ENCODE measurements at places on chromosomes 13 and 19.
A peak's percentile ranks its signal among the peaks of the same experiment; 100 is the strongest.

- DNase-seq: no peak
Measured at GRCh38 chr13:61685682-61686012, 270.0 kb upstream of the PCDH20 start.

GRCh38 chr13:98216135-98216565 is 39.1 kb upstream of the RNF113B start:
- DNase-seq: no peak

DNA sequence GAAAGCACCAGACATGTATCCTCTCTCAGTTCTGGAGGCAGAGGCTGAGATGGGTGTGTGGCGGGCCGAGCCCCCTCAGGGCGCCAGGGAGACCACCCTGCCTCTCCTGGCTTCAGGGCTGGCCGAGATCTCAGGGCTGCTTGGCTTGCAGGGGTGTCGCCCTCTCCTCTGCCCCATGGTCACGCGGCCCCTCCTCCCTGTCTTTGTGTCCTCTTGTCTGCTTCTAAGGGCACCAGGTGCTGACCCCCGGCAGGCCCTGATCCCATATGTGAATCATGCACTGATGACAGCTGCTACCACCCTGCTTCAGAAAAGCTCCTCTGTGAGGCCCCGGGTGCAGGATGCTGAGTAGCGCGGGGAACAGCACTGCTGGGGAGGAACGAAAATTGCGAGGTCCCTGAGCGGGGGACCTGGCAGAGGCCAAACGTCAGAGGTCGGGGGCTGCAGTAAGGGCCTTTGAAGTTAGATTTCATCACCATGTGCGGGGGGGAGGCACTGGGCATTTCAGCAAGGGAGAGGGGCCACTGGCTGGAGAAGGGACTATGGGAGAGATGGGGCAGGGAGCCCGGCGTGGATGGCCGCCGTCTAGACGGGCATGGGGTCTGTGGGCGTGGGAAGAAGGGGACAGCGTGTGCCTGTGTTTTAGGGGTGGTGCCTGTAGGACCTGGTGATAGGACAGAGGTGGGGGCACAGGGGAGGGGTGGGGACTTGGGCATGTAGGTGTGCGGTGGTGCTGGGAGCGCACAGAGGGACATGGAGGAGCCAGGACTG is 125.2 kb downstream of the KDM4B start:
- DNase-seq: no peak

GRCh38 chr13:97386801-97387484 is 47.0 kb upstream of the RAP2A start:
- no peak for DNase-seq

DNA sequence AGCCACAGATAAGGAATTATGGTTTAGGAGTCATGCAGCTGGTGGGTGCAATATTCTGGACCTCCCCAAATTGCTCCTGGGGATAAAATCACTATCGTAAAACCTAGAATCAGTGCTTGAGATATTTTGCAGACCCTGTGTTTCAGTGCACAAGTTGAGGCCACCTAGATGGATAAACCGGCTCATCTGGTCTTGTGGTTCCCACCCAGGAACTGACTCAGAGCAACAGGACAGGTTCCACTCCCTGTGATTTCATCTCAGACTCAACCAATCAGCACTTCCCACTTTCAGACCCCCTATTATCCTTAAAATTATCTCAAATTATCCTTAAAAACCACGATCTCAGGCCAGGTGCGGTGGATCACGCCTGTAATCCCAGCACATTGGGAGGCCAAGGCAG is 21.0 kb downstream of the FBXL12 start:
- DNase-seq: no peak

DNA sequence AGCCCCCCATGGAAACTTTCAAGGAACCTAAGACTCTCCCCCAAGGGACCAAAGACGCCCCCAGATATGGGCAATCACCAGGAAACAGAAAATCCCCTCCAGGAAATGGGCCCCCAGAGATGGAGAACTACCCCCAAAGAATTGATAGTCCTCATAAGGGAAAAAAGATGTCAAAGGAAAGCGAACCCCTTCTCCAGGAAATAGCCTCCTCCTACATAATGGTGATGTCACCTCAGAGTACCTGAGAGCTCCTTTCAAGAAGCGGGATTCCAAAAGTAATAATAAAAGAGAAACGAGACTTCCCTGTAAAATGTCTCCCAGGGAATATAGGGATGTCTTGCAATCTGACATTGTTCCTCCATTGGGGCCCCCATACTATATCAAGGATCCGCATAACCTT is 1.1 kb downstream of the CDKN2D start:
- no peak for DNase-seq

GRCh38 chr13:113292021-113292862 is 4.8 kb upstream of the LAMP1 start:
- DNase-seq: no peak

DNA sequence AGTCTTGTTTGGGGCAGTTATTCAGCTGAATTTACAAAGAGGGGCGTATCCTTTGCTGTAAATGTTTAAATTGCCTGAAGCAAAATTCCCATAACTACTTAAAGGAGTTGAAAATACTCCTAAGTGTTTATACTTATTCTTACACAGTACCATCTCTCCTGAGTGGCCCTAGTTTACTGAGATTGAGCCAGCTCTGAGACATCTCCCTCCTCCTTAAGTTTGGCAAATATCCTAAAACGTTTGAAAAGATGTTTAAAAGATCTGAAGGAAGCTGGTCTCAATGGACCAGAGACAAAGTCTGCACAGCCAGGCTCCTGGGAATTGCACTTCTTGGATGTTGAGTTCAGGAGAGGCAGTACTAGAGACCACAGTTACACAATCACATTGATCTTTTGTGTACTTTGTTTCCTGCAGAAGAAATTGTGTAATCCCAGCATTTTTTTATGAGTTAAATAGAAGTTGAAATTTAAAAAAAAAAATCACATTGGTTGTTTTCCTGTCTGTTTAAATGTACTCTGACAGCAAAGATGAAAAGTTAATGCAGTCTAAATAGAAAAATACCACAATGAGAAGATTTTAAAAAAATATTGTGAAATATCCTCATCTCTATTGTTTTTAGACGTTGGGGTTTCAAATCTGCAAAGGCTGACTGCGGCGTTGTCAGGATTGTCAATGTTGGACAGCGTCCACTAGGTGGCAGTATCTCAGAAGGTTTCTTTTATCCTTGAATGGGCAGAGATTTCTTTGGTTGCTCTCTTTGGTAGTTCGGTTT is 20.7 kb downstream of the TNFSF11 start:
- DNase-seq: peak; percentile 20

GRCh38 chr13:33280923-33281322 is 4.6 kb downstream of the STARD13 start:
- no peak for DNase-seq

- DNase-seq: no peak
Measured at GRCh38 chr13:111908361-111908760, 158.6 kb upstream of the SOX1 start.

- no peak for DNase-seq
Measured at GRCh38 chr13:74305876-74306275, 171.7 kb upstream of the KLF12 start.
